ENCODE measurements at places on chromosomes 12 and 14. TPM values are rescaled to one million over a fixed set of nuclear protein-coding genes. Genes with fewer than 3 reads are reported as not detected.

The OR6C2 gene
- not detected for total RNA-seq

The LMNTD1 gene
- total RNA-seq, result not detected

The ENDOU gene
- not detected for total RNA-seq

The OR4K1 gene
- total RNA-seq, result not detected

The LALBA gene
- not detected for total RNA-seq

The IFNG-AS1 gene
- not detected for total RNA-seq

The KANSL2 gene
- 42.0 TPM for total RNA-seq

The TAOK3 gene
- total RNA-seq, result 65.9 TPM

The CNIH1 gene
- total RNA-seq, result 79.1 TPM

The NRL gene
- total RNA-seq, result 2.9 TPM

The GCH1 gene
- 68.3 TPM for total RNA-seq

The BMP4 gene
- 1.0 TPM for total RNA-seq

The AQP6 gene
- total RNA-seq, result not detected

The CCDC77 gene
- total RNA-seq, result 14.1 TPM

The RTN1 gene
- not detected for total RNA-seq

The SETD3 gene
- total RNA-seq, result 49.4 TPM

The HOXC10 gene
- total RNA-seq, result not detected

The TMTC1 gene
- total RNA-seq, result 0.39 TPM

The C12orf50 gene
- total RNA-seq, result 0.09 TPM
